AG04449 (cell line): ENCODE measurements at places on chromosomes 7 and 10.

DNA sequence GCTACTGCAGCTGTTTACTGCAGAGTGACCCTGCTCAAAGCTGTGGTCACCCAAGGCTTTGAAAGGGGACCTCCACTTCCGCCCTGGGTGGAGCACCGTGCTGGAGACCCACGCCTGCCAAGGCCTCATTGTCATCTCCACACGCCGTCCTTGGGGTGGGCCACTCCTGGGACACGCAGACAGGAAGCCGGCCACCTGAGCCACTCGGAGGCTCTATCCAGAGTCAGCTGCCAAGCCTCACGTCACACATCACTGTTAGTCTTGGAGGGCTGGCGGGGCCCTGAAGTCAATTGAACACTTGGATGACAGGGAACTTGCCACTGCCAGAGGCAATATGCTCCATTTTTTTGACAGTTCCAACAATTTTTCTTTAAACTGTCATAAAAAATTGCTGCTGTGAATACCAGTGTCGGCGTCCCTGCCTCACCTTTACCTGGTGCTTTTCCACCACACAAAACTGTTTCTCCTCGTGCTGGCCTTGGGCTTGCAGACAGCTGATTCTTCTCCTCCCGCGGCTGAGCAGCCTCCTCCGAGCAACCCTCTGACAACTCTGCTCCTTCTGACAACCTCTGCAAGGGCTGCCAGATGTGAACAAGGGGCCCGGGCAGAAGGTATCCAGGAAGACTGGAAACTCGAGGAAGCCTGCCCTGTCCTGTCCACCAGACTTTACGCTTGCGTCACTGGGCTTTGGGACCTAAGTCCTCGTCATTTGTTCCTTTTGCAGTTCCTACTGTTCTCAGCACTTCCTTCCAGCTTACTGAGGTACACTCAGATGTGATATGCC, 81.9 kb downstream of the EGFR start:
- no peak for DNase-seq

- DNase-seq = no peak
Measured at GRCh38 chr7:67947646-67948045, 951.0 kb downstream of the TYW1 start.

- DNase-seq = no peak
Measured at GRCh38 chr7:52498366-52498765, 537.1 kb upstream of the POM121L12 start.

- peak; percentile 65 for DNase-seq
Measured at GRCh38 chr10:9762966-9763656, 1254.6 kb upstream of the CELF2 start.

DNA sequence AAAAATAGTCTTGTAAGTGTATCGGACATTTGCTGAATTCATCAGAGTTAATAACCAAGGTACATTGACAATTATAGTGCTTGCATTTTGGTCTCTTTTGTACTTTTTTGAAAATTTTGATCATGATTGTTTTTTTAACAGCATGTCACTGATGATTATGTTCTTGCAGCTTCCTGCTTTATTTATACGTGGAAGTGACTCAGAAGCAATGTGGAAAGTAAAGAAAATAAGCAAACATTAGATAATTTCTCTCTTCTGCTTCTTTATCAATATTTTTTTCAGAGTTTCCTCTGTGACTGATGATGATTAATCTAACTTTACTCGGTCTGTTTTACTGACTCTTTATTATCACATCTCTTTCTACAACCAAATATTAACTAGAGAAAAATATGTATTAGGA, 1351.9 kb downstream of the REEP3 start:
- DNase-seq = no peak

- DNase-seq = no peak
Measured at GRCh38 chr7:157088136-157088535, 50.6 kb upstream of the UBE3C start.

- no peak for DNase-seq
Measured at GRCh38 chr10:77836299-77836820, 90.2 kb downstream of the DLG5 start.

- DNase-seq = no peak
Measured at GRCh38 chr10:105650306-105650705, 1009.2 kb downstream of the SORCS3 start.

DNA sequence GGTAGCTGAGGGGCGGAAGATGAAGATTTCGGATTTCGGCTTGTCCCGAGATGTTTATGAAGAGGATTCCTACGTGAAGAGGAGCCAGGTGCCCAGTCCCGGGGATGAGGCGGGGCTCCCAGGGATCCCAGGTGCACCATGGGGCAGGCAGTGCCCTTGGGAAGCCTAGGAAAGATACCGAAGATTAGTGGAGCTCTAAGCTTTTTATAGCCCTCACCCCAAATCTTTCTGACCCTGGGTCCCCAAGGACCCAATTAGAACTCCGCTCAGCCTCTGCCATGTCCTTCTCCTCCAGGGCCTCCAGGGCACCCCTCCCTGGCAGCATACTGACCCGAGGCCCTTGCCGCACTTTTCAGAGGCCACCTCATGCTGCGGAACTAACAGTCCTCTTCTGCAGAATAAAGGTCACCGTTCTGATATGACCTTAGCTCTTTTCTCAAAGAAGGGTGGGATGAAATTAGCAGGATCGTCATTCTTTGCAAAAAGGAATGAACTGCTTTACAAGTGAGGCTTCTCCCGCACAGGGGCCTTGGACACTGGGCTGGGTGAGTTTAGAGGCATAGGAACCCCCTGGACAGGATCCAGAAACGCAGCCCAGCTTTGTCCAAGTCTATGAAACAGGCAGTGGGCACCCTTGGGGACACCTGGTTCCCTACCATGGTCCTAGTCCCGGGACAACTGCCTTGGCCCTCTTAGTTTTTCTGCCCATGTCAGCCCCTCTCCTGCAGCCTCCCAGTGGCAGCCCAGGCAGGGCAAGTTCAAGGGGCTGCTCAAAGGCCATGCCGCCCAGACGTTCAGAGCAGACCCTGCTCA, 17.9 kb upstream of the CSGALNACT2 start:
- no peak for DNase-seq
